AG09319 (cell line): ENCODE measurements at places on chromosomes 3 and 15.

DNA sequence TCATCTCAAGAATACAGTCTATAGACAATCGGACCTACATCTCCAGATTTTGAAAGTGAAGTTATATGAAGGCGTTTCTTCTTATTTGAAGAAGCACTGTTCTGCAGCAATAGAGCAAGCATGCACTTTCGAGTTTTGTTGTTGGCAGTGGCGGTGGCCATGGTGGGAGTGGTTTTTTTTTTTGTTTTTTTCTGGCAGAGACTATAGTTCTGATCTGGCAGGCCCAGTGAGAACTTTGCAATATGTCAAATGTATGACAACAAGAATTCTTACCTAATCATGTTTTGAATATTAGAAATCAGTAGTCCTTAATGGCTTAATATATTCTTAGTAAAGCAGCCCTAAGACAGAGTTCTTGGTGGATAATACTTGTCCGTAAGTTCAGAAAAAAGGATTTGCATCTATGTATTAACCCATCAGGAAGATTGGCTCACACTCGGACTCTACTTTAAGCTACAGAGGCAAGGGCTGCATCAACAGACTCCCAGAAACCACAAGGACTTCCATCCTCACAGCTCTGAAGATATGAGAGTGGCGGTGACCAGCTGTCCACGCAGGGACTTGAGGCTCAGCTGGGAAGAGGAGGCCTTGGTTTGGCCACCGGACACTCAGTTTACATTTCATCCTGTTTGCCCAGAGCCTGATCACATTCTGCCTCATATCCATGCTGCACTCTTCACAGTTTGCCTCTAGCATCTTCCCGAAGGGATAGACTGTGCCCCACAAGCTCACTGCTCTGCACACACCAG, 124.1 kb upstream of the THBS1 start:
- no peak for DNase-seq

DNA sequence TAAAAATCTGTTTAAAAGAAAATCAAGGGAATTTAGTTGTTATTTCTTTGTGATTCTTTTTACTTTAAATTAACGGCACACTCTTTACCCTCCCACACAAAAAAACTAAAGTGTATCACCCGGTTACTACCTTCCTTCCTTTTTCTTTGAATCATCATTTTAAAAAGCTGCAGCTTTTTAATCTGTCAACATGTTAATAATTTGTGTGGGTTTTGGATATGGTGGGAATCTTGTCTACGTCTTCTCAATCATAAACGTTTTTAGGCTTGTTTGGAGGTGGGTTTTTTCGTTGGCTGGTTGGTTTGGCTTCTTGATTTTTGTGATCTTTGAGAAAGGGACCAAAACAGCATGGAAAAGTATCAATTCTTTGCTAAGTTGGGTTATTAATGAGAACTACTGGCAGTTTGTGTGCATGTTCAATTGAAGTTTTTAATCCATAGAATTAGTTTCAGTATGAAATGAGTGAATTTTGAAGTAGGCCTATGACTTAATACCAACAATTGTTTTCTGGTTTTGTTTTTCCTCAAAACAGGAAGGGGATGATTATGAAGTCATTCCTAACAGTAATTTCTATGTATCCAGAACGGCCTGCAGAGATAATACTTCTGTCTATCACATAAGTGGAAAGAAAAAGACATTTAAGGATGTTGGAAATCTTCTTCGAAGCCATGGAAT, 4.5 kb downstream of the SMC4 start:
- no peak for DNase-seq

- DNase-seq = peak; percentile 59
Observed at GRCh38 chr3:135895106-135895733, 70.3 kb upstream of the PPP2R3A start.

- peak; percentile 3 for DNase-seq
Observed at GRCh38 chr3:30161375-30161774, 445.0 kb upstream of the TGFBR2 start.

- DNase-seq = no peak
Observed at GRCh38 chr3:29606416-29606815, 325.5 kb downstream of the RBMS3 start.

DNA sequence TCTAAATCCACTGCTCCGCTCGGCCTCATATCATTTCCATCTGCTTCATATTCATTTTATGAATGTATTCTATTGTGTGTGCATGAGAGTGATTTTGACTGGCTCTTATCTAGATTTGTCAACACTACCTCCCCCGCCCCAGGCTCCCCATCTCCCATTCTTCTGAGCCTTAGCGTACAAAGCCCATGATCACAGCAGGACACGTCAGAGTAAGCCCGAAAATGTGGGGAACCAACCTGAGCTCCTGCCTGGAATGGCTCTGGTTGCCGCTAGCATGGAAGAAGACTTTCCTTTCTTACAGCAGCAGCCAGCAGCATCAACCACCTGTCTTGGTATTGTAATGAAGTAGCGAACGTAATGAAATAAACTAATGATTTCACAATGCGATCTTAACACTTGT, 61.4 kb downstream of the GABRB3 start:
- no peak for DNase-seq

- DNase-seq = no peak
Observed at GRCh38 chr3:193805448-193805847, 212.4 kb downstream of the OPA1 start.

DNA sequence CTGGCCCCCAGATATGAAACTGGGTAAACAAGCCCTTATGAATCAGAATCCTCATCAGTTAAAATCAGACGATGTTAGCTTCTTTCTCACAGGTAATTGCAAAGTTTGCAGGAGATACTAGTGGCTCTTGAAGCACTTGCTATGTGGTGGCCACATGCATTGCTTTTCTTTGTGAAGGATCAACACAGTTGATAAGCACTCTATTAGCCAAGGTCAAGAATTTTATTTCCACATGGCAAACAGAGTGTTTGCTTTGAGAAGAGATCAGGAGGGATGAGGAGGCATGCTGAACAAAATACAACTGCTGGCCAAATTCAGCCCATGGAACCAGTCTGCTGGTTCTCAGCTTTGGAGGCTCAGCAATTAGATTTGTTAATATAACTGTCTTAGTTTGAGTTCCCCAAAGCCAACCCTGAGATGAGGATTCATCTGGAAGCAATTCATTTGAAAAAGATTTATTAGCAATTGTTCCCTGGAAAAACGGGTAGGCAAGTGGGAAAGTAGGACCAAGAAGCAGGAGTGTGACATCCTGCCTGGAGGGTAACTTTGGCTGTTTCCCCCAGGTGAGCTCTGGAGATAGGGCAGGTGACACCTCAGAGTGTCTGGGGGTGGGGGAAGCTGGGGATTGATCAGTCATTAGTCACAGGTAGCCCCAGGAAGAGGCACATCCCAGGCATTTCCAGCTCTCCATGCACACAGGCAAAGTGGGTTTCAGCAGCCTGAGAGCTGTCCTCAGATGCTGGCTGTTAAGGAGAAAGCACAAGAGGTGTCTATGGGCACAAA, 180.3 kb downstream of the ABHD5 start:
- DNase-seq = no peak

- peak; percentile 80 for DNase-seq
Observed at GRCh38 chr15:56040081-56041035, 46.9 kb upstream of the NEDD4 start.

DNA sequence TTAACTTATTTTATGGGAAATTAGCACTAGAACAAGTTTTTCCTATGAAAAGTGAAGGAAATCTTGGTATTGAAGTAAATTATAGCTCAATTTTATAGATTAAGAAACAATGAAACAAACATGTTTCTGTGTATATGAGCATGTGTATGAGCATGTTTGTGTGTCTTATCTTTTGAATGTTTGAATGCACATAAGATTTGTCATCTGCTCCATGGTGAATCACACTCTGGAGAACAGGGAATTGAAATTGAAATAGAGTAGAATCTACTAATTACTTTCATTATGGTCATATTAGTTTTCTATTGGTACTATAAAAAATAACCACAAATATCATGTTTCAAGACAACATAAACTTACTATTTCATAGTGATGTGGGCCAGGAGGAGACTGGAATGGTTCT, 646.6 kb downstream of the OTOL1 start:
- DNase-seq = no peak

DNA sequence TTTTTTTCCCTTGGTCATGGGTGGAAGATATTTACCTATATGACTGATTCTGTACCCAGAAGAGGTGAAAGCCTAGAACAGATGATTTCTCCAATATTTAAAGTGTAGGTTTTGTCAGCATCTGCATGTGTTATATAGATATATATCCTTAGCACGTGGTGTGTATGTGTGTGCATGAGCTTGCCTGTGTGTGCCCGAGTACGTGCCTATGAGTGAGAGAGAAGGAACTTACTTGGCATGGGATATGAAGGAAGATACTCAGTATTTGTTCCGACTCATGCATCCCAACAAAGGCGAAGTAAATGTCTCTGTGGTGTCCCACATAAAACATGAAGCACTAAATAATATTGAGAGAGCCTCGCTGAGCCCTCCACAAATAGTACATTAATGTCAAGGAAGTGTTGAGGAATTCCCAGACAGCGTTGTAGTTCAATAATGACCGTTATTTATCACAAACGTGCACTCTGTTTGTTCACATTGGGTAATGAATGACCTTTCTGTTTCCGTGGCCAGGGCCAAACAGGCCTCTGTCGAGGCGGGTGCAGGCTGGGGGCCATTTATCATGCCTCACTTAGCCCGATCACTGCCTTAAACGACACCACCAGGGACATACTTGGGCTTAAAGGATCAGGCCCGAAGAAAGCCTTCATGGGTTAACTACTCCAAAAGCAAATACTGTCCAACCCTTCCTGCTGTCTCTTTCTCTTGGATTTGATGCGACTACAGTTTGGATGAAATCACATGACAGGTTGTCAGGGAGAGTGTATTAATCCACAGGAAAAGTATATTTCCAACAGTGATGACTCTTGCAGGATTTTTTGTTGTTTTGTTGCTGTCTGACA, 267.7 kb downstream of the PTPRG start:
- no peak for DNase-seq

DNA sequence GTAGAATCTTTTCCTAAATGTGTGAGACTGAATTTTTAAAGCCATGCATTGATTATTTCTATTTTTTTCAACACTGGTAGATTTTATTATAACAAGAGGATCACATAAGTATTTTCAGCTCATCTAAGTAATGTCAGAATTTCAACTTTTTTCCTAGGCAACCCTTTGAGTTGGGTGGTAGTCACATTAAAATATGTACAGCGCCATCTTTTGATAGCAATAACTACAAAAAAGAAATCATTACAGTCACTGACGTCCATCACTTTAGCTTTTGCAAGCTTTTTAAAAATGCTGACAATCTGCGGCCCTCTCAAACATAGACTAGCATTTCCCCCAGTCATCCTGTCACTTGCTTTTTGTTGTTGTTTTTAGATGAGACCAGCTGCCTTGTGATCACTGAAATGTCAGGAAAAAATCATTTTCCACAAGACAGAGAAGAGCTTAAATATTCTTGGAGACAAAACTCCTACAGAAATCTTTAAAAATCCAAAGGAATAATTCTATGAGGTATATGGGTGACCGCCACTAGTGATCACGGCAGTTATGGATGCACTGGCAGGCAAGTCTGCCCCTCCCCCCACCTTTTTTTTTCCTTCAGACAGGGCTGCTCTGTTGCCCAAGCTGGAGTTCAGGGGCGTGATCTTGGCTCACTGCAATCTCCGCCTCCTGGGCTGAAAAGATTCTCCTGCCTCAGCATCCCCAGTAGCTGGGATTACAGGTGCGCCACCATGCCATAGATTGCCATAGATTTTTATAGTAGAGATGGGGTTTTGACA, 384.0 kb upstream of the KCNMB2 start:
- DNase-seq = no peak

GRCh38 chr3:188742755-188743550, 428.8 kb upstream of the TPRG1 start:
- no peak for DNase-seq

GRCh38 chr3:189631409-189631808, 220 bp downstream of the TP63 start:
- no peak for DNase-seq

- no peak for DNase-seq
Observed at GRCh38 chr15:49530092-49530491, 90.5 kb downstream of the FAM227B start.

GRCh38 chr3:135140591-135140990, 345.5 kb downstream of the EPHB1 start:
- DNase-seq = no peak

DNA sequence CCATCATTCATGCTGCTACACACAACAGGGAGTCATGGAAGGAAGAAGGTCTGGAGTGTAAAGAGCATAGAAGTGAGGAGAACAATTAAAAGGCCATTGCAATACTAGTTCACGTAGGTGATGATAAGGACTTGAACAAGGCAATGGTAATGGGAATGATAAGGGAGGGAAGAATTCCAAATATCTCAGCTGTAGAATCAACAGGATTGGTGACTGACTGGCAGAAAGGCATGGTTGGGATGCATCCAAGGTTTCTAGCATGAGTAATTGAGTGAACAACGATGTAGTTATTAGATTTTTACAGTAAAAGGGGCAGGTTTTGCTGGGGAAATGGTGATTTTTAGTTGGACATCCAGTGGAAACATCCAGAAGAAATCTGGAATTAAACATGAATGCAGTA, 2.4 kb upstream of the SEC62 start:
- no peak for DNase-seq

DNA sequence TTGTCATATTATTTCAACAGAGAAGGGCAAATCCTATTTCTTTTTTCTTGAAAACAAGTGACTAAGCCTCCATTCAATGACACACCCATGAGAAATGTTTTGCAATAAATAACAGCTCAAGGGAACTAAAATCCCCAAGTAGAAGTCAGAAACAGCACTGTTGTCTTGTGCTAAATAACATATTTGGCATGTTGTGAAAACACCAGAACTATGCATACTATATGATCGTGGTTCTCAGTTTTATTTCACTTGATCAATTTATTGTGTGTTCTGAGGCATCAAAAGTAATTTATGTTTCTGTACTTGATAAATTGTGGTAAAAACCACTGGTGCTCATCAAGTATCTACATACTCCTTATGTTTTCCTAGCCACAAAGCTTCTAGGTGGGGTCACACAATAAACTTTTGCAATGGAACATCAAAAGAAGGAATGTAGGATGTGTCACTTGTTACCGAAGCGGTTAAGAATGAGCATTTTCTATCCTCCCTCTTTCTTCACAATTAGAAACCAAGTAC, 691.7 kb upstream of the CBLB start:
- peak; percentile 41 for DNase-seq

- no peak for DNase-seq
Observed at GRCh38 chr15:73079565-73079964, 27.3 kb downstream of the NEO1 start.

DNA sequence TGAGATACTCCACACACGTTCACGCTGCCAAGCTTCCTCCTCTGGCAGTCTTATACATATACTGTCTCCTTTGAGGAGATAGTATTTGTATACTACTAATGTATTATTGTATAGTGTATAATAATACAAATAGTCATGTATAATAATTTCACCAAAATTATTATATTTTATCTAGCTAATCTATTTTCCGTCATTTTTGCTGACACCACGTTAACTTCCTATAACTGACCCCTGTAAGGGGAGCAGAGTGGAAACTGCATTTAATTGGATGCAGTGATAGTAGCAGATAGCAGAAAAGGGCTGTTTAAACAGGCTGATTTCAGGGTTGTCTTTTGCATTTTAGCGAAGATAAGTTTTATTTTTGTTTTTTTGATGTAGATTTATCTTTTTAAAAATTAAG, 30.5 kb upstream of the TMEM42 start:
- no peak for DNase-seq
